ENCODE measurements at places on chromosomes 3 and 15.

DNA sequence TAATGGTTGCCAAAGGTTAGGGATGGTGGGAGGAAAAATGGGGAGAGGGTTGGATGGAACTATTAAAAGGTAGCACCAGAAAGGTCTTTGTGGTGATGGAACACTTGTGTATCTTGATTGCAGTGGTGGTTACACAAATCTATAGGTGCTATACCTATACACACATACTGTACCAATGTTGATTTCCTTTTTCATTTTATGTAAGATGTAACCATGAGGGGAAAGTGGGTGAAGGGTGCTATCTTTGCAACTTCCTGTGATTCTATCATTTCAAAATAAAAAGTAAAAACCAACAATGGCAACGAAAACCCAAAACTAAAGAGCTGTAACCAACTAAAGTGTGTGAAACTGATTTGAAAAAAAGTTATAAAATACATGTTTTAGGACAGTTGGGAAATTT, 761 bp upstream of the ZNF35 start:
- no peak for DNase-seq

DNA sequence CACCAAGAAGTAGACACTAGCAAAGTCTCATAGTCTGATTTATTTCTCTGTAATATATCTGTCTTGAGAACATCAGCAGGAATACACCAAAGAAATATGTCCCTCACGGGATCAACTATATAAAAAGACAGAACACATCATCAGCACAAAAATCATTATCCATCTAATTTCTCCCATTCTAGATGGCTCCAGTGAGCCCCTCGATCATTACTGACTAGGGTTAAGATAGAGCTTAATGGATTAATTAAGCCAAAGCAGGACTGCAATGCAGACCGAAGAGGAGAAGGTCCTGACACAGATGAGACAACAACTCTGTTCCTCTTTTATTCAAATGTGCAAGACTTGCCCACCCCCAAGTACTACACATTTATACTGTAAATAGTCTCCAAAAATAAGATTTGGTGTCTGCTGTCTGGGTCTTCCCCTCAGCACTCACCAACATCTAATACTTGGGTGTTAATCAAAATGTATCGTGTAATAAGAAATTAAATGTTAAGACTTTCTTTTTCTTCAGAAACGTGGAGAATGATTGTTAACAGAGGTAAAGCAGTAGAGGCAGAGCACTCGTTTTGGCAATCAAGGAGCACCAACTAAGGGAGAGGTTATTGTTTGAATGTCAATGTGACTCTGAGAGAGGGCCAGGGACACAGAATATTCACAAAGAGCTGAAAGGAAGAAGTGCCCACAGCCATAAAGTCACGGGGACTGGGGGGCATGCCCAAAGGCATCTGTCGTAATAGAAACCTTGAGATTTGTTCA, 133.6 kb downstream of the TIGIT start:
- no peak for DNase-seq

GRCh38 chr3:71681224-71681668, 44.0 kb downstream of the EIF4E3 start:
- no peak for DNase-seq

DNA sequence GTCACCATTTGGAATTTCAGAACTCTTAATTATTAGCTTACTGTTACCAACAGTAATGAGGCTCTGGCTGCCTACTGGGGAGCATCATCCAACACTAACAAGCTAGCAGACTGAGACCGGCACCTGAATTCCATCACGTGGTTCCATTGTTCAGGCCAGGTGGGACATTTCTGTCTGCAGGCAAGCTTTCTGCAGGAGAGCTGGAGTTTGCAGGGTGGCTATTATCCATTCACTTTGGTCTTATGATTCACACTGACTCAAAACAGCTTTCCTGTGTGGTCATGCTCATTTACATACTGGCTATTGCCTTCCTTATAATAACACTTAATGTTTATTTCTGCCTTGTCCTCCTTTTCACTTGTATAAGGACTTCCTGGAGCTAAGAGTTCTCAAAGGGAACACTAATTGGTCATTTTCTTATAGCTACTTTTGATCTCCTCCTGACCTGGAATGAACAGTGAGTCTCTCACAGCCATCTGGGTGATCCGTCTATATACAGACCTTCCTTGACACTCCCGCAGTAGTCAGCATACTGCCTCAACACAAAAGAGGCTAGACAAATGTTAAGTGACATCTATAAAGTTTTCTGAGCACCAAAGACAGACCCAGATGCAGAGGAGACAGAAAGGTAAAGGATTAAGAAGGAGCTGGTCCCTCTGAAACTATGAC, 695.4 kb downstream of the FHIT start:
- no peak for DNase-seq

GRCh38 chr3:131072845-131073244, 46.2 kb downstream of the NEK11 start:
- peak; percentile 14 for DNase-seq

GRCh38 chr3:139251529-139251928, 92.3 kb upstream of the MRPS22 start:
- no peak for DNase-seq

All from AG09319 (cell line).